ENCODE measurements at places on chromosomes 1 and 21.
A peak's percentile ranks its signal among the peaks of the same experiment; 100 is the strongest.

DNA sequence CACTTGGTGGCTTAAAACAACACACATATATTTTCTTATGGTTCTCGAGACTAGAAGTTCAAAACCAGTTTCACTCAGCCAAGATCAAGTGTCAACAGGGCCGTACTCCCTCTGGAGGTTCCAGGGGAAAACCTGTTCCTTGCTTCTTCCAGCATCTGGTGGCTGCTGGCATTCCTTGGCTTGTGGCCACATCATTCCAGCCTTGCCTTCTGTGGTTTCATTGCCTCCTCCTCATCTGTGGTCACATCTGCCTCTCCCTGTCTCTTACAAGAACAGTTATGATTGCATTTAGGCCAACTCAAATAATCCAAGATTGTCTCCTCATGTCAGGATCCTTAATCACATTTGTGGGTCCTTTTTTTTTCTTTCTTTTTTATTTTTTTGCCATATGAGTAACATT lies 240.7 kb upstream of the HOOK1 start:
- no peak for DNase-seq

- DNase-seq = no peak
Measured at GRCh38 chr1:235851939-235852338, 14.8 kb downstream of the LYST start.

DNA sequence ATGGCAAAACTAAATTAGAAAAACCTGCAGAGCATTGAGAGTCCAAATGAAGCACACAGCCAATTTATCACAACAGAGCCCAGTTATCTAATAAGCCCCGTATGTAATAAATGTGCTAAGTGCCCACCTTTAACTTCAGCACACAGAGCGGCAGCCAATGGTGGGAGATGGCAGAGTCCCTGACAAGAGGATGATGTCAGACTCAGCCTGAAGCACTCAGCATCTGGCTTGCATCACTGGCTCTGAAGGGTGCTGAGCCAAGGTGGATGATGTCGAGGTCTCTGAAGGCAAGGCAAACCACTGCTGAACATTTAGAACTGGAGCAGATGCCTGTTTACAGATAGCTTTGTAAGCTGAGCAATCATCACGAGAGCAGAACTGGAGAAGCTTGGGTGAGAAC lies 118.3 kb downstream of the NUF2 start:
- no peak for DNase-seq

GRCh38 chr21:15204140-15204969 lies 139.6 kb upstream of the NRIP1 start:
- DNase-seq = no peak

DNA sequence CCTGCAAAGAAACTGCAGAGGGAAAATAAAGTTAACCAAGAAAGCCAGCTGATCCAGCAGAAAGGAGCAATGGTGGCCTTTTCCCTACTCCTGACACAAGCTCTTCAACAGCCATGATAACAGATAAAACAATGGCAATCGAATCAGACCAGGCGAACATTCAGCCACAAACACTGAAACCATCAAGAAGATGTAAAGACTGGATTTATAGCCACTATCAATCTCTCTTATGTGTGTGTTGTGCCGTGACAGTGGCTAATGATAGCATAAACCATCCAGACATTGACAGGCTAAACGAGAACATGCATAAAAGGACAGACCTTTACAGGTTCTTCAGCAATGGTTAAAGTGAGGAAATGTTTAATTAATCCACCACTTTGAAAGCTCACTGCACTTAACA lies 78.1 kb upstream of the RAB4A start:
- no peak for DNase-seq

GRCh38 chr21:16084776-16085364 lies 355.1 kb downstream of the USP25 start:
- DNase-seq = no peak

DNA sequence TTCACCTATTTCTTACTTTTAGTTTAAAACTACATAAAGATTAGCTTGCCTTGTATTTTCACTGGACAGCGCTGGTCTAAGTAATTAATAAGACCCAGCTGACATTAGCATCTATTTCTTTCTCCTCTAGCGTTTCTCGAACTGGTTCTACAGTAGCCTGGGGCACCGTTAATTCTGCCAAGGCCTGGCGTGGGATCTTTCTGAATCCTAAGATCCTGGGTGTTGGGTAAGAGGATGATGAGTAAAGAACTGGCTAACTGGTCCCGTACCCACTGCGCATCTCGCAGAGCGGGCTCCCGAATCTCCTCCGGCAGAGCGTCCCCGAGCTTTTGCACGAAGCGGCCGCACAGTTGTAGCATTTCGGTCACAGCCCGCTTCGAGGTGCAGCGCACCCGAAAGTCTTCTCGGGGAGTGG lies 309 bp downstream of the NSL1 start:
- DNase-seq = no peak

DNA sequence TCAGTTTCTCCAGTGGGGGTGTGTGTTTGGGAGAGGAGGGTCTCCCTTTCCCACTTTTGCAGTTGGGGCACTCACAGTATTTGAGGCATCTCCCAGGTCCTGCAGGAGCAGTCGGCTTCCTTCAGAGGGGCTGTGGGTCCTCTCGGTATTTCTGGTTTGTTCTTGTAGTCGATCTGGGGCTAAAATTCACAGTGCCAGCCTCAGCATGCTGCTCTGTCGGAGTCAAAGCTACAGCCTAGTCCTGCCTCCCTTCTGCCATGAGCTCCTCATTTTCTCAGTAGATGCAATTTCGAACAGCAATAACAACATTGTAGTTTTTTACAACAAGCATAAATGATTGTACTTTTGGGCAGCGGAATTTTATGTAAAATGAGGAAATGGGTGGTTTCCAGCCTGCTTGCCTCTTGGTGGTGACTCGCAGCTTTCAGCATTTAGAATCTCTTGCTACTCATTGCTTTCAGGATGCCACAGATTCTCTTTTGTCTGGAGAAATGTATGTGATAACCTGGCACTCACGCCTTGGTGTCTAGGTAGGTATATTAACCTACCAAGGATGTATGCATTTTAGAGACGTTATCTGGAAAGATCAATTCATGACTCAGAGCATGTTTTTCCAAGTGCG lies 82.4 kb upstream of the C21orf91 start:
- no peak for DNase-seq

- DNase-seq = no peak
Measured at GRCh38 chr1:151211972-151212705, 13.8 kb downstream of the PIP5K1A start.

DNA sequence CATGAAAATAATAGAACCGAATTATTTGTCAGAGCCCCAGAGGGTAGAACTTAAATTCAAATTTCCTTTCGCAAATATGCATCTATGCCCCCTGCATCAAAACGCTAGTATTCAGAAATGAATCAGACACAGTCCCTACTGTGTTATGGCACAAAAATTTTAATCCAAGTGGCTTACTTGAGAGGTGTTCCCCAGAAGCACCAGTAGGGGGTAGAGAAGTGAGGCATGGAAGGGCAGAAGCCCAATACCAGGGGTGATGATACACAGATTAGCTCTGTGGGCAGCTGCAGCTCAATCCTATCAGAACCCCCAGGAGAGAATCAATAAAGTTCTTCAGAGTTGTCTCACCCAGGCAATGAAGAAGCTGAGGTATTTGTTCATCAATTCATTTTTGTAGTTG lies 342.2 kb downstream of the OMA1 start:
- DNase-seq = peak; percentile 32

DNA sequence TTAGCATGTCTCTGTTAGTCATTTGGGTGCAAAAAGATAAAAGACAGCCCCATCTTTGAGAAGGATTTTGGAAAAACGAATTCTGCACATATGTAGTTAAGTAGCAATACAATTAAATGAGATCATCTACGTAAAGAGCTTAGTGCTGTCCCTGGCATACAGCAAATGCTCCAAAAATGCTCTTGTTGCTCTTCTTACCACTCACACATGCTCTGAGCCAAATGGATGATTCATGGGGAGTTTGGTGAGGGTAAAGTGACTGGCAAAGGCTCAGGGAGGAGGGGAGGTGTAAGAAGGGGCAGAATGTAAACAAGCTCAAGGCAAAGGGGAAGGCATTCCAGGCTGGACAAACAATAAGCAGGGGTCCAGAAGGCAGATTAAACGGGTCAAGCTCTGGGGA lies 191.9 kb downstream of the AK5 start:
- no peak for DNase-seq

DNA sequence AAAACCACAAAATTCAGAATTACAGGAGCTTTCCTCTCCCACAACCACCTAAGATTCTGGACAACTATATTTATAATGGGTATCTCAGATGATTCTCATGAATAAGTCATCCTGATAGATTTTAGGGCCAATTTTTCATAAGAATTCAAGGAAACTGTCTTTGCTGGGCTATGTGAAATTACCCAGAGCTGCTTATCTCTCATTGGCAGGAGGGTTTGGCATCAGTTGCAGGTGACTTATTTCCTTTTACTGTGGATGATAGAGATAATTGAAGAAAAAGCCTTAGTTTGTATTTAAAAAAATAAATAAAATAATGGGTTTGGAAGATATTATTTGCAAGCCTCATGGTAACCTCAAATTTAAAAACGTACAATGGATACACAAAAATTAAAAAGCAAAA lies 38.2 kb upstream of the WDR26 start:
- DNase-seq = no peak

DNA sequence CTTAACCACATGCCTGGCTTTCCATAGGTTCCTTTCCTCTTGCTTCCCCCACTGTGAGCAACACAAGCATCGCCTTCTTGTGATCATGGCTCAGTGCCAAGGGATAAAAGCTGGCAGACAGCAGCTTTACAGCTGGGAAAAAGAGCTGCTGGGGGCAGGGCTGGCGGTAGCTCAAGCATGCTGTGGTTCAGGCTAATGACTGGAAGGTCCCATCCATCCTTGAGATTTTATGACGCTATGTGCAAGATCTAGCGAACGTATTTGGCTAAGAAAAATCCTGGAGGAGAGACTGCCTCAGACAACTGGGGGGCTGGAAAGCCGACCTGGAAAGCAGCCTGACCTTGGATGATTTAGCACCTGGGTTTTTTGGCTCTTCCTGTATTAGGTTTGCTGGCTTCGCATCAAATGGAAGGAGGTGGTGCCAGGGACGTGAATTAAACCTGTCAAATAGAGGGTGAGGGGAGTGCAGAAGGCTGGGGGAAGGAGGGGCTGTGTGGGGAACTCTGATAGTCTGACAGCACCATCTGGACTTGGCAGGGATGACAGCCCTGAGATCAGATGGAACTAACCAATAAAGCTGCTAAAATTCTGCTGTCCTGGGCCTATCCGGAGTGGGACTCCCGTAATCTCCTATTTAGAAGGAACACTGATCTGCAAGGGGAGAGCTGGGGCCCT lies 34.8 kb downstream of the ZMYND12 start:
- DNase-seq = no peak

DNA sequence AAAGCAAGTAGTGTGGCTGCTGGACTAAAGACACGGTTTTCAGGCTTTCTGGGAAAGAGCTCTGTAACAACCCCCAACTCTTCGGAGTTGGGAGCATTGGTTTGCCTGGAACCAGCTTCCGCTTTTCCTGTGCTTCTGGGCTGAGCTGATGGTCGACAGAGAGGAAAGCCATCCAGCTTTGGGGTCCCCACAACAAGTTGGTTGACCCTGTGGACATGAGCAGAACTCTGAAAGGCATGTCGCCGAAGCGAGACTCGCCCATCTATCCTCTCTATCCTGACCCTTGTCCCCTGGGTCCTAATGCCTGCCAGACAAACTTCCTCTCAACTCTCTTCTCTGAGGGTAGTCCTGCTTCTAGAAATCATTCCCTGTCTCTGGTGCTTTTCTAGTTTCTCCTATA lies 31.9 kb upstream of the FCGR2A start:
- peak; percentile 55 for DNase-seq

DNA sequence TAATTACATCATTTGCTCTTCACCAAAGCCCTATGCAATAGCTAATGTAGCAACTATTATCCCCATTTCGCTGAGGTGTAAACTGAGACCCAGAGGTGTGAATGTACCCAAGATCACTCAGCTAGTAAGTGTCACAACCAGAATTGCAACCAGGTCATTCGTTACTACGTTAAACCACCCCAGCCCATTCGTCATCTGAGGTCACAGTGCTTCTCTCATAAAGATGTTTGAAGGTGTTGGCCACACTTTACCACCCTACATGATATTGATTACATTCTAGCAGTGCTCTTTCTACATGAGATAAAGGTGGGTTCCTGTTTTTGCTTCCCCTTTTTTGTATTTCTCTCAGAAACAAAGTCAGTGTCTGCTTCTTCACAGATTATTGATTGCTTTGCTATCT lies 195.3 kb downstream of the ZBTB18 start:
- DNase-seq = no peak

- DNase-seq = no peak
Measured at GRCh38 chr1:234899730-234900072, 228.9 kb downstream of the TOMM20 start.

- no peak for DNase-seq
Measured at GRCh38 chr1:209038316-209038715, 545.2 kb upstream of the CAMK1G start.

GRCh38 chr1:98322966-98323365 lies 338.6 kb upstream of the SNX7 start:
- no peak for DNase-seq

- no peak for DNase-seq
Measured at GRCh38 chr21:25806060-25806459, 71.3 kb downstream of the GABPA start.

DNA sequence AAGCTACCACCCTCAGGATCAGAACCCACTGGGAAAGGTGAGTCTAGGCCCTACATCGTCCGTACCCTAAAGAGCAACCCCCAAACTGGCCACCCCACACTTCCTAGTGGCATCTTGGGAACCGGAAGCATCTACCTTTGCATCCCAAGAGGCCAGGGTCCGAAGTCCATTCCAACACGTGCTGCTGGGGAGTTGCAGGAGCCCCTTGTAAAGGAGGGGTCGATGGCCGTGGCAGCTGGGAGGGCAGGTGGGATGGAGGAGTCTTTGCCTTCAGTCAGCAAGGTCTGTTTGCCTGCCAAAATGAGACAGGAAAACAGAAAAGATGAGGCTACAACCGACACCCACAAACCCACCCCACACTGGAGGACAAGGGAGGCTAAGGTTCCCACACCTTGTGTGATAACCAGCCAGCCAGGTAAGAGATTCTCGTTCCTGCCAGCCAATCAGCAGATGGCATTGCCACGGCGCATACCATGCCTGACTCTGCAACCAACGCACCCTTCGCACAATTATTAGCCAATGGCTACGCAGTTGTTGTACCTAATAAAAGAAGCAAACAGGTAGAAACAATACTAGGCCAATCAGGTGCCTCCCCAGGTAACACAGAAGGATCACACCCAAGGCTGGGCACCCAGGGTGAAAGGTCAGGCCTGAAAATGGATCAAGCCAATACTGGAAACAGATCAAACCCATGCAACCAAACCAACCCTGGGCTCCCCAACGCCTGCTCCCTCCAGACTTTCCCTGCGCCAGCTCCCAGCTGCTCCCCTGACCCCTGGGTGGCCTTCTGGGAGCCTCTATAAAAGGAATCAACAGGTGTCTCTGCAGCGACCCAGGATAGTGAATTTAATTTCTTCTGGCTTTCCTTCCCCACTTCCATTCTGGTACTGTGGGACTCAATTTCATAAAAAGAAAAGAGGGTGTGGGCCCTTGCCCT lies 35.6 kb downstream of the CASZ1 start:
- DNase-seq = no peak

GRCh38 chr1:112507921-112508277 lies 866 bp upstream of the WNT2B start:
- peak; percentile 64 for DNase-seq

GRCh38 chr1:185813401-185813979 lies 79.3 kb downstream of the HMCN1 start:
- peak; percentile 65 for DNase-seq

Measured in NAMALWA (cell line).